ENCODE measurements at places on chromosomes 2 and 18.

- DNase-seq: no peak
Measured at GRCh38 chr18:54939361-54939917, 19.8 kb downstream of the CCDC68 start.

DNA sequence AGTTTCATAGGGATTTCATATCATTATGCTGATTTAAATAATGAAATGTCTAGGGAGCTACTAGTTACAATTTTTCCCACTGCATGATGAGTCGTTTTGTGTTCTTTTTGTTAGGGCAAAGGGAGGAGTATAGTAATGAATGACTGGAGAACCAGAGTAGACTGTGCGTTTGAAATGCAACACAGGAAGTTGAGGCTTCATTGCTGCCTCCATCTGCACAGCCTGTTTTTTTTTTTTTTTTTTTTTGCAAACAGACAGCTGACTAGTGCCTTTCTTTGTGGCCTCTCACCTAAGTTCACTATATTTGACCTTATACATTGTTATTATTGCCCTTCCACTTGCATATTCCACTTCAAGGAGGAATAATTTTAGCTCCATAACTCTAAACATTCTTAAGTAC, 286.7 kb upstream of the LRRTM1 start:
- DNase-seq: no peak

DNA sequence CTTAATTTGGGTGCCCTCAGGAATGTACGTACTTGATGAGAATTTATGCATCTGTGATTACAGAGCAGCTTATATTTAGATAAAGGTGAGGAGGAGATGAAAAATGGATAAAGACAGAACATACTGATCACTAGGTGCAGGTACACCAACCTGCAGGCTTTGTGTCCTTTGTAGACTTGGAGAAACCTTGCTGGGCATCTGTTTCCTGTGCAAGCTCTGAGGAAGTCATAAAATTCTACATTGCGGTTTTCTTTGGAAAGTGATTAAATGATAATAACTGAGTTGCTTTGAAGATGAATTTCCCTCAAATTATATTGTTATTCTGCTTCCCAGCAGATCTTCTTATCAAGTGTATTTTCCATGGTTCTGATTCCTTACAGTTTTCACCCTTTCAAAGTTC, 7.7 kb downstream of the RAB27B start:
- DNase-seq: no peak

DNA sequence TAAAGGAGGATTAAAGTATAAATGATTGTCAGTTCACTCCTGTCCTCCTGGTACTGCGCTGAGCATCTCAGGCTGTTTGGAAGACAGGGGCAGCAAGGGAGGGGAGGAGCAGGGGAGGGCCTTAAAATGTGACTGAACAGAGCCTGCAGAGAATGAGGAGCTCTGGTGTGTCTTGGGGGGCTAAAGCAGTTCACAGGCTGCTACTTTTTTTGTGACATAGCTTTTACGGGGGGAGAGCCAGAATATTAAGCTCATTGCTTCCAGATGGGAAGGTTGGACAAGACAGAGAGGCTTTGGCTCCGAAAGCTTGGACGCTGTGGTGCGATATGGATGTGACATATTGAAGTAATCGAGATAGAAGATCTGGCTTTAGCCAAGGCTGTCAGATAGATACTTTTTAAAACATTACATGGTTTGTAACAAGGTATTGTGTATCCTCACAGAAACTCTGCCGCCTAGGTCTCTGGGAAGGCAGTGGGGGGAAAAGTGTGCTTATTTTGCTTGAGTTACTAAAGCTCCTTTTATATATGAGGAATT, 40.5 kb downstream of the RDH14 start:
- DNase-seq: no peak

- DNase-seq: no peak
Measured at GRCh38 chr2:239706367-239706766, 305.5 kb upstream of the HDAC4 start.

DNA sequence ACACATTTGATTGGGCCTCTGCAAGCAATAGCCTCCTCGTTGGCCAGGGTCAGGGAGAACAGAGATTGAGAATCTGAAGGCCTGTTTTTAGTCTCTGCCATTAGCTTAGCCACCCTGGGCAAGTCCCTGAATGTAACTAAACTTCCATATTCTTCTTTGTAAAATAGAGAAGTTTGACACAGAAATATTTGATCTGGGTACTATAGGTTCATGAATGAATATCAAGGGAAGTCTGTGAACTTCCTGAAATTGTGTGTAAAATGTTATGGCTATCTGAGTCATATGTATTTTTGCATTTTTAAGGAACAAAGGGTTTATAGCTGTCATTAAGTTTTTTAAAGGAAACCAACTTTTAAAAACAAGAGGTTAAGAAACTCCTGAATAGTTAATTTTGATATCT, 23.2 kb downstream of the RND3 start:
- DNase-seq: no peak

Measured in stimulated activated CD8-positive, alpha-beta memory T cell treated with anti-CD3 and anti-CD28 coated beads, Interleukin-7, amount 100 ng/mL, for 48 hours (primary cell).